ENCODE measurements at places on chromosomes 3 and 15.
A peak's percentile ranks its signal among the peaks of the same experiment; 100 is the strongest.

- DNase-seq, result no peak
Observed at GRCh38 chr3:24359645-24360462, 134.8 kb downstream of the THRB start.

DNA sequence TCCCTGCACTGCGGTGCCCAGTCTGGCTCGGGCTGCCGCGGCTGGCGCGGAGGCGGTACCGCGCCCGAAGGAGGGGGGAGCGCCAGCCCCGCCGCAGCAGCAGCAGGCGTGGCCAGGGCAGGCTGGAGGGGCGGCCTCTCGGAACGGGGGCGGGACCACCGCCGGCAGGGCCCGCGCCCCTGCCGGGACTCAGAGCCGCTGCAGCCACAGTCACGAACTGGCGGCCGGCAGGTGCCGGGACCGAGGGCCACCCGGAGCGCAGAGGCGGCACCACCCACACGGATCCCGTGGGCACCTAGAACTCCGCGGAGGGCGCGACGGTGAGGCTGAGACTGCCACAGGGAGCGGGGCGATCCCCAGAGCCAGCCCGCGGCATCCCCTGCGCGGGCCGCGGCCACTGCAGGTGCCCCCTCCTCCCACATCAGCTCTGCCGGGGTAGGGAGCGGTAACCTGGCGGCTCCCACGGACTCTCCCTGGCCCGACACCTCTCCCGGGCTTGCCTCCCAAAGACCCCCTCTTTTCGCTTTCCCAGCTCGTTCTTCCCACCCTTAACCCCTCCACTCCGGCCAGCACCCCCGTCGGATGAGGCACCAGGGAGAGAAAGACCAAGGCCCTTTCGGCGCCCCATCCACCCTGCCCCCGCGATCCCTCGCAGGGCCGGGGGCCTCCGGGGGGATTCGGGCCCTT, at the start of gene VWA5B2:
Gene VWA5B2, plus strand, starts transcription at position 192 of the 687 bp plus-strand sequence. CDS start 944 bp downstream, outside the sequence.
- DNase-seq, result peak; percentile 67

DNA sequence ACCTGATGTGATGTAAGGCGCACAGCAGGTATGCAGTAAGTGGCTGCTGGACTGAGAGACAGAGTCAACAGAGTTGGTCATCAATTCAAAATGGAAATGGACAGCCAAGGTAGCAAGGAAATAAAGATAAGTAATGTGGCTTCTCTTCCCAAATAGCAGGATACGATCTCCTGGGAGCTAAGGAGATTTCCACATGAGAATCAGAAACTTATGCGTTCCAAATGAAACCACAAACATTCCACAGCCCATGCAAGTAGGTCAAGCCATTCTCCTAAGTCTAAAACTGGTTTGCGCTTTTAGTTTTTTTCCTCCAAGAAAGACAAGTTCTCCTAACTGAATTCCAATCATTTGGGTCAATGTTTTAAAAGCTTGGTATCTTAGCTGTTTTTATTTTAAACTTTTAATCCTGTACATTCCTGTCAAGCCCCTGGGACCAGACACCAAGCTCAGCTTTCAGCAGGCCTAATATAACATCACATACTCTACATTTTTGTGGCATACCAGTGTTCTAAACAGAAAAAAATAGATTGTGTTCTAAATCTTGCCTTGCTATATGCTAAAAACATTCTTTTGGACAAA, 73.7 kb upstream of the TSPAN3 start:
- DNase-seq, result no peak

GRCh38 chr3:114597871-114598270, 304.0 kb downstream of the TIGIT start:
- no peak for DNase-seq

DNA sequence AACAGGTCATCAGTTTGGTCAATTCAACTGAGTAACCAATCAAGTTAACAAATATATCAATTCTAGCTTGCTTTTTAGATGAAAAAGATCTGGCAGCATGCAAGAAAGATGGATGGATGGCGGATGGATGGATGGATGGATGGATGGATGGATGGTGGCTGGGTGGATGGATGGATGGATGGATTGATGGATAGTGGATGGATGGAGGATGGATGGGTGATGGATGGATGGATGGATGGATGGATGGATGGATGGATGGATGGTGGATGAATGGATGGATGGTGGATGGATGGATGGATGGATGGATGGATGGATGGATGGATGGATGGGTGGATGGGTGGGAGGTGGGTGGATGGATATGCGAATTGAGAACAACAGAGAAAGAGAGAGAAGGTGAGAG, 303.7 kb upstream of the IGF1R start:
- no peak for DNase-seq
